Activated T-cell treated with anti-CD3 and anti-CD28 coated beads, Interleukin-2, amount 50 U/mL, for 24 hours (primary cell): ENCODE measurements at places on chromosomes 1 and 21.

- no peak overlapping the region for H3K27ac ChIP-seq
- H3K27me3 ChIP-seq = no peaks in the 10 kb centered on the region
- peaks cover 8% of the 10 kb centered on the region for H3K36me3 ChIP-seq
- H3K4me1 ChIP-seq = peaks cover 53% of the 10 kb centered on the region
- no peak overlapping the region for H3K4me3 ChIP-seq
Observed at GRCh38 chr1:110240476-110241210, 30.5 kb downstream of the KCNC4 start.

- peaks cover 2% of the 10 kb centered on the region for H3K27me3 ChIP-seq
- H3K4me3 ChIP-seq = no peak overlapping the region
- H3K4me1 ChIP-seq = no peaks in the 10 kb centered on the region
- H3K27ac ChIP-seq = no peak overlapping the region
- no peak for DNase-seq
Observed at GRCh38 chr1:168691541-168691940, 37.5 kb downstream of the DPT start.

DNA sequence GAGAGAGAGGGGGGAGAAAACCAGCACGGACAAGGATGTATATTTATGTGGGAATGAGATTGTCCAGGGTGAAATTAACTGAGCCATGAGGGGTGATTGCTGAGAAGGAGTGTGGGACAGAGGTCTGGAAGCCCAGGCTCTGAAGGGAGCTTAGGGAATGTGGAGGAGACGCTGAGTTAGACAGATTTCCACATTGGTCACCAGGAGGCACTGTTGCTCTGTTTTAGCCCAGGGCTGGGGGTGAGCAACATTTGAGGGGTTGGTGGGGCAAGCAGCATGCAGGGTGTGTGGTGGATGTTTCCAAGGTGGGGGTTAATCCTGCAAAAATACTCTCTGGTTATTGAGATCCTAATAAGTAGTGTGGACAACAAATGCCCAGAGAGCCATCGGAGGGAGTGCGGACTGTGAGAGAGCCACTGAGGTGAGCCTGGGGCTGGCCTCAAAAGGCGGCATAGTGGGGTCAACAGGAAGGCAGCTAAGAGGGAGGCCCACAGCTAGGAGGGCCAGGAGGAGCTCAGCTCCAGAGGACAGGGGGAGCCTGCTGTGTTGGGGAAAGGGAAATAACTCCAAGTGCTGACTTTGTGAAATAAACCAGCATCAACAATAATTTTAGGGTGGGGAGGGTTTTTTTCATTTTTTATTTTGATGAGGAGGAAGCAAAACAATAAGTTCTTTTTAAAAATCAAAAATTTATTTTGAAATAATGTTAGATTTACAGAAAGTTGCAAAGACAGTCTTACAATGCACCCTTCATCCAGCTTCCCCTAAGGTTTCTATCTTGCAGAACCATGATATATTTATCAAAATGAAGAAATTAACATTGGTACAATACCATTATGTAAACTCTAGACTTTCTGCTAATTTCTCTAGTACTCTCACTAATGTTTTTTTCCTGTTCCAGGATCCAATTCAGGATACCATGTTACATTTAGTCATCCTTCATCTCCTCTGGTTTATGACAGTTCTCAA is 82.8 kb upstream of the CD34 start:
- DNase-seq = no peak
- no peak overlapping the region for H3K4me3 ChIP-seq
- H3K4me1 ChIP-seq = no peaks in the 10 kb centered on the region
- no peak overlapping the region for H3K27ac ChIP-seq
- H3K36me3 ChIP-seq = no peaks in the 10 kb centered on the region

DNA sequence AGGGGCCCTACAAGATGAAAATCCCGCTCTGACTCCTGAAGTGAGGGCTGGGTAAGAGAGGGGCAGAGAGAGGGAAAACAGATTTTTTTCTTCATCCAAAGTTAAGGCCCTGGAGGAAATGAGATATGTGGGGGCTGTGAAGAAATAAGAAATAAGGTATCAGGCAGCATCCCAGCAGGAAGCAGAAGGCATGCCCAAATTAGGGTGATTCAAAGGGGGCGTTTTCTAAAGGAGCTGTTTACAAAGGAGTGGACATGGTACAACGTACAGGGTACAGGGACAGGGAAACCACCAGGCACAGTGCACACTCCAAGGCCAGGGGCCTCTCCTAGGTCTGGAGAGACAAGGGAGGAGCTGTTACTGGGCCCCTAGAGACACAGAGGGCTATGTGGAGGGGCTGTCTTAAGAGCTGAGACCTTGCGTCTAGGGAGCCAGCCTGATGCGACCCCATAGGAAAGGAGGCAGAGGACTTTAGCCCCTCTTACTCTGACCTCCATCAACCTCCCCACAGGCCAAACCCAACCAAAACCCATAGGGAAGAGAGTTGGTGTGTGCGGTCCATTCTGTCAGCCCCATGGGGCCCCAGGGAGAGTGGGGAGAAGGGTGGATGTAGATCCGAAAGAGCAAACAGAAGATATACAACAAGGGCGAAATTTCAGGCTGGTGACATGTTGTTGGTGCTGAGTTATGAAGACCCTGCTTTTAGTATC is 38.6 kb downstream of the STYXL2 start:
- H3K4me3 ChIP-seq = no peak overlapping the region
- H3K27me3 ChIP-seq = peaks cover 22% of the 10 kb centered on the region
- H3K27ac ChIP-seq = no peak overlapping the region
- no peaks in the 10 kb centered on the region for H3K4me1 ChIP-seq
- H3K36me3 ChIP-seq = no peaks in the 10 kb centered on the region

GRCh38 chr1:10216090-10216749 is 5.8 kb downstream of the KIF1B start:
- H3K27me3 ChIP-seq = no peaks in the 10 kb centered on the region
- H3K36me3 ChIP-seq = no peaks in the 10 kb centered on the region
- no peak for DNase-seq
- H3K27ac ChIP-seq = no peak overlapping the region
- no peak overlapping the region for H3K4me3 ChIP-seq
